GM03348 (cell line): ENCODE measurements at places on chromosomes 7 and 10.

GRCh38 chr7:7703427-7703826 is 15.0 kb downstream of the RPA3 start:
- no peak for DNase-seq

GRCh38 chr10:120121768-120122167 is 229.2 kb downstream of the SEC23IP start:
- DNase-seq, result no peak

DNA sequence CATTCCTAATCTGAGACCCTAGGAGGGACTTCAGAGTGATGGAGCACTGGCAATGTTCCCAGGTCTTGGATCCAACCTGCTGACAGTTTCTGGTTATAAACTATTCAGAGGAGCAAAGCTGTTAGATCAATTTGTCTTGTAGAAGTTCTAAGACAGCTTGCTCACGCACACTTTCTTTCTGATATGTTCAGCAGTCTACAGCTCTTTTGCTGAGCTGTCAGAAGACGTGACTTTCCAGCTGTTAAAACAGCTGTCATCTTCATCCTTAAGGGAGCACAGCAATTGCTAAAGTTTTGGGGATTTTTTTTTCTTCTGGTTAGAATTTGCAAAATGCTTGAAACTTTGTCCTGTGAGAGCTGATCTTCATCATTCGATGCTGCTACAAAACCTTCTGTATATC is 823.1 kb downstream of the SORCS1 start:
- no peak for DNase-seq

GRCh38 chr7:418636-419280 is 100.9 kb downstream of the PDGFA start:
- no peak for DNase-seq

GRCh38 chr10:50398381-50398780 is 147.1 kb upstream of the ASAH2 start:
- DNase-seq, result no peak

- DNase-seq, result no peak
Measured at GRCh38 chr10:119209736-119210355, 2.5 kb downstream of the GRK5 start.

DNA sequence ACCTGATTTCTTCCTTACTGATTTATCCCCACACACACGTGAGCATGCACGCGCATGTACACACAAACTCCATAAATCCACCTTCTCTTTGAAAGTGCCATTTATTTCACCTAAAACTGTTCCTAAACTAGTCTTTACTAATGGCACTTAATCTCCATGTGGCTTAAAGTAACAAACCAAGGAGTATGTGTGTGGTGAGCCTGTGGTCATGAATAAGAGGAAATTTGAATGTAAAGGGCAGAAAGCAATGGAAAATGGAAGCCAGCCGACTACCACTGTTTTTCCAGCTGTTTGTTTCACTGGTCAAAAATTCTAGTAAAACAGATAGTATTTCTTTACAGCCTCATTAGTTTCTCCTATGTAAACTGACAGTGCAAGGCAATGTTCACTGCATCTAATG is 23.8 kb downstream of the SEMA3C start:
- no peak for DNase-seq

DNA sequence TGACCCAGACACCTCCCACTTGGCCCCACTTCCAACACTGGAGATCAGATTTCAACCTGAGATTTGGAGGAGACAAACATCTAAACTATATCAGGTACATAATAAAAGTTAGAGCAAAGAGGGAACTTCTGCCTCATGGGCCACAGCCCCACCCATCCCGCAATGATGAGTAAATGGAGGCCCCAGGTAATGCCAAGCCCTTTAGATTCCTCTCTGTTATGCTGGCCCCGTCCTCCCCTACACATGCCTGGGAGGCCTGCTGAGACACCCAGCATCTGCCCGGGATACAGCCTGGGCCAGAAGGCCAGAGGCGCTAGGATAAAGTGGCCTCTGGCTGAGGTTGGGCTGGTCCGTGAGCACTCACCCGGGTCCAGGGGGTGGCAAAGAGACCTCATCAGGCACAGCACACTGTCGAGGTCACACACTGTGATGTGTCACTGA is 185.5 kb upstream of the SH2B2 start:
- DNase-seq, result no peak

GRCh38 chr7:24824896-24825295 is 67.6 kb upstream of the GSDME start:
- DNase-seq, result no peak

GRCh38 chr7:41010967-41011366 is 691.9 kb downstream of the INHBA start:
- peak; percentile 38 for DNase-seq

GRCh38 chr7:97313900-97314299 is 196.4 kb downstream of the SDHAF3 start:
- DNase-seq, result no peak

DNA sequence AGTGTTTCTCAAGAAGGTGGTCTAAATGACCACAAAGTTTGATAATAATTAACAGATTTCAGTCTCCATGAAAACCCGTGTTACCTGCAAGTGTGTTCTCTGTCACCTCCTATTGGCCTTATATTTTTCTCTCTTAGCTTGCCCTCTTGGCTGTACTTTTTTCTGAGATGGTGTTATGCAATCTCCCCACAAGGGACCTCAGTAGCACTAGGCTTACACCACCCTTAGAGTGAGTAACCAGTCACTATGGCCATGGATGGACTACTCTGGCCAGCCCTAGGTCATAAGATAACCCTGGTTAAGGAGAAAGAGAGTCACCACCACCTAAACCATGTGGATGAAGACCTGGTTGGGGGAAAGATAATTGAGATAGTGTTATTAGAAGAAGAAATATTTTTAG is 76.8 kb downstream of the NPSR1 start:
- no peak for DNase-seq

GRCh38 chr10:70328967-70329366 is 45.2 kb upstream of the NPFFR1 start:
- DNase-seq, result no peak

GRCh38 chr7:101816595-101817470 is 593 bp upstream of the CUX1 start:
- peak; percentile 86 for DNase-seq

DNA sequence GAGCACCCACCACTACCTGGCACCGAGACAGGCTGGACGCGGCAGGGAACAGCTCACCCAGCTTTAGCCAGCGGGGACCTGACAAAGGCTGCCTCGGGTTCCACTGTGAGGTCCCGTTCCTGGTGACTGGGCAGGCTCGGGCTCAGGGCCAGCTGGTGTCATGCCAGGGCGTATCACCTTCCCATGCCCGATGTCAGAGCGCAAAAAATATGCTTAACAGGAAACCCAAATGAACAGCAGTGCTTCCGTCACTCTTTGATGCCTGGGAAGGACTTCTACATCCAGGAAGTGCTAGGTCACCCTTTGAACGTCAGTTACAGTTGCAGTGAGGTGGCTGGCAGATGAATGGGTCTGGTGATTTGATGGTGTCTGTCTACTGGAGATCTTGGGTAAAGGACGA is 106.0 kb downstream of the ADARB2 start:
- DNase-seq, result no peak

DNA sequence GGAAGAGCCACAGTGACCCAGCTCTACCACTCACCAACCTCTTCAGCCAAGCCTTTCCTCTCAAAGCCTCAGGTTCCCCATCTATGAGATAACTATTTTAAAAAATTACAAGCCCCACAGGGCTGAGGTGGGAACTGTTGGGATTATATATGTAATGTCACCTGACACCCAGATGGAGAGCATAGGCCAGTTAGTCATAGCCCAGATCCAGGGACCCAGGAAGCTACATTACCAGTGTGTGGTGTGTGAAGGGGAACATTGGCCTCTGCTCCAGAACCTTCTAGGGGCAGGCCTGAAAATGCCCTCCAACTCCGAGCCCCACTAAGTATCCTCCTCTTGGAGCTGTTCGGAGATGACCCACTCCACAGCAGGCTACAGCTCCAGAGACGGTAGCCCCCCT is 162.4 kb downstream of the NRF1 start:
- DNase-seq, result no peak
